ENCODE measurements at places on chromosomes 3 and 15.

GRCh38 chr3:140706360-140706759 is 28.5 kb downstream of the TRIM42 start:
- H3K36me3 ChIP-seq = no peaks in the 10 kb centered on the region
- H3K4me1 ChIP-seq = no peaks in the 10 kb centered on the region
- no peak for DNase-seq
- no peaks in the 10 kb centered on the region for H3K27me3 ChIP-seq
- H3K27ac ChIP-seq = no peak overlapping the region

GRCh38 chr15:91741986-91742385 is 111.5 kb upstream of the SLCO3A1 start:
- no peaks in the 10 kb centered on the region for H3K36me3 ChIP-seq
- H3K4me1 ChIP-seq = no peaks in the 10 kb centered on the region
- peaks cover 5% of the 10 kb centered on the region for H3K27me3 ChIP-seq
- DNase-seq = no peak
- no peak overlapping the region for H3K27ac ChIP-seq

GRCh38 chr15:94887391-94887790 is 656.0 kb downstream of the MCTP2 start:
- H3K36me3 ChIP-seq = no peaks in the 10 kb centered on the region
- no peaks in the 10 kb centered on the region for H3K27me3 ChIP-seq
- H3K4me3 ChIP-seq = no peak overlapping the region
- H3K27ac ChIP-seq = no peak overlapping the region

DNA sequence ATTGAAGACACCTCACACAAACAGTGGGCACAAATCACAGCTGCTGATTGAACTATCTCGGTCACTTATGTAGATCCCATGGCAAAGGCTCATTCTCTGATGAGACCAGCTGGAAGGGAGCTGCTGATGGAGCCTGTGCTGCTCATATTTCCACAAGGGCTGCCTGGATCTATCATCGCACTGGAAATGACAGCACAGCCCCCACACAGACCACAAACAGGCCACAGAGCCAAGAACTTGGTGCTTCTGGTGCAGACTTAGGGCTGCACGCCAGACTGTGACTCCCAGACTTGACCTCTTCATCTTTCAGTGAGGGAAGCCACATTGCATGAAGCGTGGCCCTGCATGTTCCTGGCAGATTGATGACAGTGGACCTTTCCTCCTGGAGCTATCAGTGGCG is 197.6 kb downstream of the MINAR1 start:
- H3K36me3 ChIP-seq = no peaks in the 10 kb centered on the region
- no peaks in the 10 kb centered on the region for H3K4me1 ChIP-seq
- peaks cover 4% of the 10 kb centered on the region for H3K27me3 ChIP-seq

DNA sequence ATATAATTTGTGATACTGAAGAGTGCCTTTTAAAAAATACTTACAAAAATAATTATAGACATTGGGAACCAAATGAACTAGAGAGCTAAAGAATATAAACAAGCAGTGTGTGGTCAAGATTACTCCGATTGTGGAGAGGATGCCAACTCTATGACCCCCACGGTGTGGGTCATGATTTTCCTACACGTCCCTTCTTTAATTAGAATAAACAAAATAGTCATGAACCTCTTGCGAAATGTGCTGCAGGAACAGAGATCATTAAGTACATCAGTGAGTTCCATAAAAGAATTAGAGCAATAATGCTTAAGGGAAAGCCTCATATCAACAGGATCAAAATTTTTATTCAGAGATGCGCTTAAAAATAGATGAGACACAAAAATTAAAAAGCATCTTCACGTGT is 476.6 kb upstream of the ROBO1 start:
- H3K4me3 ChIP-seq = no peak overlapping the region
- no peak for DNase-seq
- H3K27me3 ChIP-seq = no peaks in the 10 kb centered on the region
- no peaks in the 10 kb centered on the region for H3K36me3 ChIP-seq
- no peak overlapping the region for H3K27ac ChIP-seq
- H3K4me1 ChIP-seq = no peaks in the 10 kb centered on the region

DNA sequence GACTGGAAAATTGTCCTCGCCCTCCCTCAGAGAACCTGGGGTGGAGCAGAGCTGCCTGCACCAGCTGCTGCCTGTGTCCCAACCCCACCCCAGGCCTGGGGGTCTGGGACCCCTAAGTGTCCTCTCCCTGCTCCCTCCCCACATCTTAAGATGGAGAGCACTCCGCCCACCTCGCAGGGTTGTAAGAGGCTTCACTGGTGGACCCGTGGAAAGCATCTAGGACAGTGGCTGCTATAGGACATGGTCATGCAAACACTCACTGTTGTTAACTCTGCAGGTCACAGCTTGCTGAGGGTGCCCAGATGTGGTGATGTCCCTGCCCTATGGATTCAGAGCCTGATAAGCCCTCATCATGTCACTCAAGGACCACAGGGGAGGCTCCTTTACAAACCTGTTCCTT is 62.0 kb upstream of the ARNT2 start:
- DNase-seq = no peak
- peaks cover 31% of the 10 kb centered on the region for H3K27me3 ChIP-seq
- no peaks in the 10 kb centered on the region for H3K4me1 ChIP-seq

DNA sequence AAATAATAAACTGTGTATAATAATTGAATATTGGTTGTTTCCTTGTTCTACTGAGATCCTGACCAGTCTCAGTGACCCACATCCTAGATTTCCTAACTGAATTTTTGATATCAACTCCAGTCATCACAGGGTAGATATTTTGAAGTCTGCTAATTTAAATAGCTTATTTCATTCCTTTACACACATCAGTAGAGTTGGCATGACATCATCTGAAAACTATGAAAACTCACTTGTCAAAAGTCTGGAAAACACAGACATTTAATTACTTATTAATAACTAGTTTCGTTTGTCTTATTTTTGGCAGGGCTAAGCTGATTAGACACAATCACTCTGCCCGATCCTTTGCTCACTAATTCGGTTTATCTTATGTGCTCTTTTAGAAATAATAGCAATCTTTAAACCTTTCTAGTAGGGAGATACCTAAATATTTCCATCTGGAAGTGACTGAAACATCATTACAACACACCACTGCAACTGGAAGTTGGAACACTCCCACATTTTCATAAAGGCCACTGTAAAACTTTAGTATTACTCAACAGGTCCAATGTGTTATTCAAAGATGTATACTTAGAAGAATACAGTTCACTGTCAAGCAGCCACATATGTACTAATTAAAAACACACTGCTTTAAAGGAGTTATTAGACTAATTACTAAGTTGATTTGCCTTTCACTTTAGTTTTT is 198.4 kb upstream of the ZNF717 start:
- no peaks in the 10 kb centered on the region for H3K4me1 ChIP-seq
- H3K4me3 ChIP-seq = no peak overlapping the region
- DNase-seq = no peak
- no peaks in the 10 kb centered on the region for H3K36me3 ChIP-seq
- H3K27me3 ChIP-seq = no peaks in the 10 kb centered on the region

- no peak for DNase-seq
- peaks cover 56% of the 10 kb centered on the region for H3K4me1 ChIP-seq
Measured at GRCh38 chr3:123075359-123075758, 8.5 kb downstream of the PDIA5 start.

GRCh38 chr3:194962056-194962455 is 276.4 kb downstream of the FAM43A start:
- no peaks in the 10 kb centered on the region for H3K27me3 ChIP-seq
- no peaks in the 10 kb centered on the region for H3K36me3 ChIP-seq
- H3K4me1 ChIP-seq = no peaks in the 10 kb centered on the region
- no peak overlapping the region for H3K27ac ChIP-seq
- no peak overlapping the region for H3K4me3 ChIP-seq

DNA sequence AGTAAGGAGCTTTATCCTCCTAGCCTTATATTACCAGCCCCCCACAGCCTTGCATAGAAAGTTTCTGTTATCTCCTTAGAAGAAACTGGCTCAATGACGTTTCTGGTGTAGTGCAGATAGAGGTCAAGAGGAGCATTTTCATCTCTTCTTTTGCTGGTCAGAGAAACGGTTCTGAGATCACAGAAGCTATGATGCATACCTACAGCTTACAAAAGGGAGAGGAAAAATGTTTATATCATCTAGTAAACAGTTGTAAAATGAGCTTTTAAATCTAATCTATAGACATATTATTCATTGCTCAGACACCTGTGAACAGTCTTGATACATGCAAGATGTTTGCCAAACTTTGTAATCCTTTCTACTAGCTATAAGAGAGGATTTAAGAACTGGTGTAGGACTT is 68.0 kb downstream of the GMPS start:
- H3K36me3 ChIP-seq = peaks cover 41% of the 10 kb centered on the region
- H3K27ac ChIP-seq = no peak overlapping the region
- H3K4me1 ChIP-seq = no peaks in the 10 kb centered on the region
- H3K27me3 ChIP-seq = no peaks in the 10 kb centered on the region
- DNase-seq = no peak

DNA sequence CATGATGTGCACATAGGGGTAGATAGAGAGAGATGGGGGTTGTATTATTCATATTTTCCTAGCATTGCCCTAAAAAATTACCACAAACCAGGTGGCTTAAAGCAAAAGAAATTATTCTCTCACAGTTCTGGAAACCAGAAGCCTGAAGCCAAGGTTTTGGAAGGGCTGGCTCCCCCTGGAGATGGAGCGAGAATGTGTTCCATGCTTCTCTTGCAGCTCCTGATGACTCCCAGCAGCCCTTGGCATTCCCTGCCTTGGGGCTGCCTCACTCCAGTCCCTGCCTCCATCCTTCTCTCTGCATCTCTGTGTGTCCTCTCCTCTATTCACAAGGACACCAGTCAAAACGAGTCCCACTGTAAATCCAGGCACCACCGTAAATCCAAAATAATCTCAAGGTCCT is 91.5 kb upstream of the FAM174B start:
- no peak for DNase-seq
- no peaks in the 10 kb centered on the region for H3K36me3 ChIP-seq
- no peak overlapping the region for H3K4me3 ChIP-seq
- no peak overlapping the region for H3K27ac ChIP-seq
- no peaks in the 10 kb centered on the region for H3K27me3 ChIP-seq
- no peaks in the 10 kb centered on the region for H3K4me1 ChIP-seq

- peak overlapping the region; percentile 72 for H3K27ac ChIP-seq
- no peaks in the 10 kb centered on the region for H3K27me3 ChIP-seq
- H3K4me3 ChIP-seq = no peak overlapping the region
- peak; percentile 47 for DNase-seq
Measured at GRCh38 chr3:52606373-52607085, 70.1 kb downstream of the UQCC5 start.

DNA sequence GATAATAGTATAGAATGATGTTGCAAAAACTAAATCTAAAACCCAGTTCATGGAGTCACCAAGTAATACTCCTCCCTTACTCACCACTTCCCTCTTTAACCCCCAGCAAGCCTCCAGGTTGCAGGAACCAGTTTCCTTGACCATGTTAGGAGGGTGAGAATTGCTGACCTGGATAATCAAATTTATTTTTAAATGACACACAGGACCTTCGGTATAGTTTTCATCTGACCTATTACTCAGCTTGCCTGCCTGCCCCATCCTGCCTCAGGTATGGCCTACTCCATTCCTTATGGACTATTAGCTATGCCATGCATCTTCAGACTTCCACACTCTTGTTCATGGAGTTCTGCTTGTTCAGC is 883 bp downstream of the RTP4 start:
- H3K27me3 ChIP-seq = no peaks in the 10 kb centered on the region
- H3K27ac ChIP-seq = peak overlapping the region; percentile 94
- H3K4me1 ChIP-seq = peaks cover 7% of the 10 kb centered on the region
- no peak overlapping the region for H3K4me3 ChIP-seq
- no peak for DNase-seq

GRCh38 chr15:49712162-49712561 is 91.3 kb downstream of the DTWD1 start:
- H3K36me3 ChIP-seq = no peaks in the 10 kb centered on the region
- no peaks in the 10 kb centered on the region for H3K27me3 ChIP-seq

DNA sequence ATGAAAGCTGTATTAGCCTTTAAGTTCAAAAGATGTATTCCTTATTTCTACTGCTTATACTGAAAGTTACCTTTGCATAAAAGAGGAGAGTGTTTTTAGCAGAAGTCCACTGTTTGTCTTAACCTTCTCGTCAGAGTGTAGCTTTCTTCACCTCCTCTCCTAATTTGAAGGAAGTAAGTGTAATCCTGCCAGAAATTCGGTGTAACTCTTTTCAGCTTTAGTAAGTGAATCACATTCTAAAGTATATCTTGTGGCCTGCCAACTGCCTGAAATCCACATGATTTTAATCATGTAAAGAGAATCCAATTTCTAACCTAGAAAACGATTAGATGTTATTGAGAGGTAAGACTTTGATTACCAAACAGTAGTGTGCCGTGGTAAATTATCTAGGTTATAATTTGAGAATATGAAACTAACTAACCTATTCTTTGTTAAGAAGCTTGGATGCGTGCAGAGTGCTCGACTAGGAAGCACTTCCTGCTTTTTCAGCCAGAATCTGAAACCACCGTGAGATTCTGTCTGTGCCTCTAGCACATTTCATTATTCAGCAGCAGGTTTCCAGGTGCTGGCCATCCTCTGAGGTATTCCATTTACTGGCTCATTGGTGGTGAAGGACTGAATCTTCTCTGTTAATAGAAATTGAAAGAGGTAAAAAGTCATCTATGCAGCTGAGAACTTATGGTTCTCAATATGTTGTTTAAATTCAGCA is 7.5 kb downstream of the GYG1 start:
- H3K36me3 ChIP-seq = peaks cover 36% of the 10 kb centered on the region
- DNase-seq = no peak
- no peak overlapping the region for H3K27ac ChIP-seq
- no peak overlapping the region for H3K4me3 ChIP-seq

DNA sequence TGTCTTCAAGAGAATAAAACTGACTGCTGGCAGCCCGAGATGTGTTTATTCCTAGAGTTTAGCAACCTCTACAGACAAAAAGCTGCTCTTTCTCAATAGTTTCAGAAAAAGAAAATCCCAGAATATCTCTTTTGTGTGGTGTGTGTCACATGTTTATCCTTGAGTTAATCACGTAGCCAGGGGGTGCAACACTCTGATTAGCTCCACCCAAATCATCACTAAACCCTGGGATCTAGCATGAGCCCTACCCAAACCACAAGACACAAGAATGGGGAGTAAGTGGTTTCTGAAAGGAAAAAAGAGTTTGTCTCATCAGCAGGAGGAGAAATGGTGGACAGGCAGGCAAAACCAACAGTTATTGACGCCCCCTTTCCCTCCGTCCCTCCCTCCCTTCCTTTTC is 78.5 kb upstream of the AGBL1 start:
- H3K27me3 ChIP-seq = no peaks in the 10 kb centered on the region
- no peaks in the 10 kb centered on the region for H3K36me3 ChIP-seq
- H3K4me3 ChIP-seq = no peak overlapping the region
- DNase-seq = no peak
- no peaks in the 10 kb centered on the region for H3K4me1 ChIP-seq

GRCh38 chr15:70976851-70977250 is 84.2 kb downstream of the LRRC49 start:
- no peaks in the 10 kb centered on the region for H3K4me1 ChIP-seq
- H3K27ac ChIP-seq = no peak overlapping the region
- no peak overlapping the region for H3K4me3 ChIP-seq
- H3K36me3 ChIP-seq = no peaks in the 10 kb centered on the region

- no peaks in the 10 kb centered on the region for H3K27me3 ChIP-seq
- H3K4me1 ChIP-seq = no peaks in the 10 kb centered on the region
- no peak overlapping the region for H3K4me3 ChIP-seq
- no peaks in the 10 kb centered on the region for H3K36me3 ChIP-seq
- no peak overlapping the region for H3K27ac ChIP-seq
Measured at GRCh38 chr3:12895391-12896062, 54.2 kb upstream of the RPL32 start.

All from Panc1 (cell line).